Right renal pelvis (tissue), 4 donors: ENCODE measurements at places on chromosomes 13 and 19. TPM values are rescaled to one million over a fixed set of nuclear protein-coding genes. Genes with fewer than 3 reads are reported as not detected.

- no peak for DNase-seq
These were observed 191.1 kb downstream of the RGCC start for GRCh38 chr13:41648314-41648935.

DNA sequence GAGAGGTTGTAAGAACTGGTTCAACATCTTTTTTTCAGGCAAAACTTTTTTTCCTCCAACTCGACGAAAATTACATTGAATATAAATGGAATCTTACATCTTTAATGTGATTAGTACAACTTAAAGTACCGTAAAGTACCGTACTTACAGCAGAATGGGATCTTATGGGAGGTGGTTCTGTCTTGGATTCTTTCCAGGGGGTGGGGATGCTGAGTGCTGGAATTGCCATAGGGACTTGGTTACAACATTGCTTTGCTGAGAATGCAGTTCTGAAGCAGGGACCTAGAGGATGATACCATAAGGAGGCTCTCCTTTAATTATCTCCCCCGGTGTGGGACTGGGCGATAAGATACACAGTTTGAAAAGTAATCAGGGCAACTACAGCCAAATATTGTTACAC lies 186.4 kb downstream of the KLF5 start:
- DNase-seq = no peak

DNA sequence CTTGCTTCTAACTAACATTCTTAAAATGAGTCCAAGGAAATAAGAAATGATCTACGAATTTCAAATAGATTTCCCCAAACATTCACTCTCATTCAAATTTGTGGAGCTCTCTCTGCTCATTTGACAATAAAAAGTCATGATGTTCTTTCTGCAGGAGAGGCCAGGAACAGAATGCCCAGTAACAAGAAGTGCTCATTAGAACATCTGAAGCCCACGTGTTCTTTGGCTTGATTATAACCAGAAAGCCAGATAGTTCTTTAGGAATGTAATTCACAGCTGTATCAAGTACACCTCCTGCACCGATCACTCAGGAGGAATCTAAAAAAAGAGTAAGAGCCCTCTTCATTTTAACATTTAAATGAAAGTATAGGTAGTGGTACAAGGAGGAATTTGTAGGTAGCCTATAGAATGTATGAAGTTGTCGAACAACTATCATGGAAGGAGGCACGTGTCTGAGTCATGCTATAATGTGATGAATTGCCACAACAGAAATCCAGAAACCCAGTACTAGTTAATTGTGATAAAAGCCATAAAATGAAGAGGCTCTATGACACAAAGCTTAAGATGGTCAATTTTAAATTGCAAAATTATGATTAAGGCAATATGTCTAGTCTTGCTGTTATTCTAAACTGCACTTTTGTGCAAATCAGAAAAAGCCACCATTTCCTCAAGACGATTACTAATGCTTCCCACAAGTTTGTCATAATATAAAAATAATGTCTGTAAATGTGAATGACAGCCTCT lies 12.8 kb downstream of the MEDAG start:
- DNase-seq = no peak

DNA sequence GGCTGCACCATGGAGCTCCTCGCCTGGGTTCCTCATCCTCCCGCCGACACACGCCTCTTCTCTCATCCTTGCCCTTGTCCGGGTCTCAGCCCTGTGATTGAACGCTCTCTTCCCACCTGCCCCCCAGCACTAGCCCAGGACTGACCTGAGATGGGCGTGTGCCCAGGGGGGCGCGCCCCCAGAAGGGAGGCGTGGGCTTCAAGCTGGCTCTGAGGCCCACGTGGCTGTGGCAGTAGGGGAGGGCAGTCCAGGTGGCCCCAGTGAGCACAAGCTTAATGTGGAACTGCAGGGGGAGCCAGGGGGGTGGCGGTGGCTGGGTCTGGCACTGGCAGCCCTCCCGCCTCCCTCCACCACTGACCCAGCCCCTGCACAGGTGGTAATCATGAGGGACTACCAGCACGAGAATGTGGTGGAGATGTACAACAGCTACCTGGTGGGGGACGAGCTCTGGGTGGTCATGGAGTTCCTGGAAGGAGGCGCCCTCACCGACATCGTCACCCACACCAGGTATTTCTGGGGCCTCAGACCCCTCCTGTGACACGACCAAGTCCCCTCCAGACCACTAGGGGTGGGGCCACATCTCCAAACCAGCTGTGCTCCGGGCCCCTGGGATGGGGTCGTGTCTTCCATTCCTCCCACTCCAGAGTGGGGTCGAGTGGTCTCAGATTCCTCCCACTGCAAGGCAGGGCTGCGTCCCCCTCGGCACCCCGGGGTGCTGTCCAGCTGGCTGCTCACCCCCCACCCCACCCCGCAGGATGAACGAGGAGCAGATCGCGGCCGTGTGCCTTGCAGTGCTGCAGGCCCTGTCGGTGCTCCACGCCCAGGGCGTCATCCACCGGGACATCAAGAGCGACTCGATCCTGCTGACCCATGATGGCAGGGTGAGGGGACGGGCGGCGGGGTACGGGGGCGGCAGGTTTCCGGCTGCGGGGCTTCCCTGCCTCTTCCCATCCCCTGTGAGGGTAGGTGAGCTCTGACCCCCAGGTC lies 21.9 kb upstream of the NCCRP1 start:
- DNase-seq = no peak

DNA sequence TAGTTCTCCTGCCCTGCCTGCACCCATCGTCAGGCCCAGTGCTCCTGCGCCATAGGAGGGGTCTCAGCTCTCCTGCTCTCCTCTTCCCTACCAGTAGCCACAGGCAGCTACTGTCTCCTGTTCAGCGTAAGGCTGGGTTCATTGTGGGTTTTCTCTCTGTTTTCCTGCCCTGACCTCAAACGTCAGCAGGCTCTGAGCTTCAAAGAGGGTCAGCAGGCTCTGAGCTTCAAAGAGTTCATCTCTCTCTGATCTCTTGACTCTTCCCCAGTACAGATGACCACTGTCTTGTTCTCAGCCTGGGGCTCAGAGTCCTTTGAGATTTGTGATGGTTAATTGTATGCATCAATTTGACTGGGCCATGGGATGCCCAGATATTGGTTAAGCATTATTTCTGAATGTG lies 4.6 kb upstream of the CPB2 start:
- no peak for DNase-seq

GRCh38 chr13:41652735-41653361 lies 195.5 kb downstream of the RGCC start:
- DNase-seq = no peak

- DNase-seq = no peak
These were observed 405 bp downstream of the ZNF446 start for GRCh38 chr19:58476498-58477015.

- no peak for DNase-seq
These were observed 140.9 kb upstream of the UBL3 start for GRCh38 chr13:29991343-29991742.

DNA sequence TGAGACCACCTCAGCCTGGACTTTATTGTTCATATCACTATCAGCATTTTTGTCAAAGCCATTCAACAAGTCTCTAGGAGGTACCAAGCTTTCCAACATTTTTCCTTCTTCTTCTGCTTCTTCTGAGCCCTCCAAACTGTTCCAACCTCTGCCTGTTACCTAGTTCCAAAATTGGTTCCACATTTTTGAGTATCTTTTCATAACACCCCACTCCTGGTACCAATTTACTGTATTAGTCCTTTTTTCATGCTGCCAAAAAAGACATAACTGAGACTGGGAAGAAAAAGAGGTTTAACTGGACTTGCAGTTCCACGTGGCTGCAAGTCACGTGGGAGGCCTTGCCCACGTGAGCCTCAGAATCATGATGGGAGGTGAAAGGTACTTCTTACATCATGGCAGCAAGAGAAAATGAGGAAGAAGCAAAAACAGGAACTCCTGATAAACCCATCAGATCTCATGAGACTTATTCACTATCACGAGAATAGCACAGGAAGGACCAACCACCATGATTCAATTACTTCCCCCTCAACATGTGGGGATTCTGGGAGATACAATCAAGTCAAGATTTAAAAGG lies 215.1 kb downstream of the PCDH17 start:
- no peak for DNase-seq

GRCh38 chr13:72643311-72643989 lies 84.0 kb downstream of the MZT1 start:
- DNase-seq = no peak

DNA sequence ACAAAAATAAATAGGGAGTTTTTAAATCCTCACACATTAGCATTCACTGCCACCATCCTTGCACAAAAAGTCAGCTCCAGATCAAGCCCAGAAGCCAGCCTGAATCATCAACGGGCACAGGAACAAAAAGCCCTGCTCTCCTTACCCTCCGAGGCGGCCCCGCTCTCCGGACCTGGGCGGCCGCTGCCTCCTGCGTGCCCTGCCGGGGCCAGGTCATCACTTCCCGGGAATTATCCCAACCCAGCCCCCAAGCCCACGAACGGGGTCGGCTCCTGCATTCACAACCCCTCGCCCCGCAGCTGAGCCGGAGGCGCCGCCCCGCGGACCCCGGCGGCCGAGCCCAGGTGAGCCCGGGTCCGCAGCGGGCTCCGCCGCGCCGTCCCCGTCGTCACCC lies 754 bp downstream of the DNAJB1 start:
- DNase-seq = no peak

DNA sequence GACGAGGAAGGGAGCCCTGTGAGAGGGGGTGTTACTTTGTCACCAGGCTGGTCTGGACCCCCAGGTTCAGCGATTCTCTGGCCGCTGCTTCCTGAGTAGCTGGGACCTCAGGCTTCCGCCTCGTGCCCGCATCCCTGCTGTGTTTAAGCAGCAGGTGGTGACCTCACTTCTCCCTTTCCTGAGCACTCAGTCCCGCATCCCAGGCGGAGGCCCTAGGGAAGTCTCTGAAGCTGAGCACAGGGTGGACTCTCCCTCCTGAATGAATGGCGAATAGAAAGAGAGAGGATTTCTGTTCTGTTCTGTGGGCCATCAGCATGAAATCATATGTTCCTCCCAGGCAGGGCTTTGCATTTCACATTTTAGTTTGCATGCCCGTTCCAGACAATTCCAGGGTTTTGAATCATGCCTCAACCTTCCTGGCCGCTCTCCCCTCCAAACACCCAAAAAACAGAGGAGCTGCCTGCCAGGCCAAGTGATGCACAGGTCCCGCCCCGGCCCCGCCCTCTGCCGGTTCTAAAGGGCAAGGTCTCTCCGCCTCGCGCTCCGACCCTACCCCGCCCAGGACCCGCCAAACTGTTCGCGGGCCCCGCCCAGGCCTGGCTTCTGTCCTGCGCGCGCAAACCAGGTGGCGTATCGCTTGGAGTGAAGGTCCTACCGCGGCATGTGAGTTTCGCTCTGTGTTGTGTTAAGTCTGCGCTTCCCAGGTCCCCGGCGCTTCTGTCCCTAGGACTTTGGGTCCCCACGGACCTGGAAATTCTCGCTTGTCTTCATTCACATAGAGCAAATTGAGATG lies 35.1 kb upstream of the ZNF808 start:
- DNase-seq = peak; percentile 8

- no peak for DNase-seq
These were observed 6.1 kb downstream of the LGALS14 start for GRCh38 chr19:39710333-39710890.

DNA sequence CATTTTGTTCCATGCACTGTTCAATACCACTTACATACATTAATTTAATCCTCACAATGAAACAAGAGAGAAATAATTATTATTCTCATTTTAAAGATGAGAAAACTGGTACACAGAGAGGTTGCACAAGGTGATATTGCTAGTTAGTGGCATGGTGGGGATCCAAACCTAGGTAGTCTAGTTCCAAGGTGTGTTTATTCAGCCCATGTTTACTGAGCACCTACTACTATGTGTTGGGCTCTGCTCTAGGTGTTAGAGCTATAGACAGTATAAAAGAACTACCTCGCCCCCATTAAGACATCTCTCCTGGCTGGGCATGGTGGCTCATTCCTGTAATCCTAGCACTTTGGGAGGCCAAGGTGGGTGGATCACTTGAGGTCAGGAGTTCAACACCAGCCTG lies 3.2 kb upstream of the PMIS2 start:
- no peak for DNase-seq

GRCh38 chr13:76414320-76414719 lies 471.9 kb downstream of the KCTD12 start:
- no peak for DNase-seq

- DNase-seq = no peak
These were observed 6.9 kb upstream of the ATF5 start for GRCh38 chr19:49921871-49922795.

DNA sequence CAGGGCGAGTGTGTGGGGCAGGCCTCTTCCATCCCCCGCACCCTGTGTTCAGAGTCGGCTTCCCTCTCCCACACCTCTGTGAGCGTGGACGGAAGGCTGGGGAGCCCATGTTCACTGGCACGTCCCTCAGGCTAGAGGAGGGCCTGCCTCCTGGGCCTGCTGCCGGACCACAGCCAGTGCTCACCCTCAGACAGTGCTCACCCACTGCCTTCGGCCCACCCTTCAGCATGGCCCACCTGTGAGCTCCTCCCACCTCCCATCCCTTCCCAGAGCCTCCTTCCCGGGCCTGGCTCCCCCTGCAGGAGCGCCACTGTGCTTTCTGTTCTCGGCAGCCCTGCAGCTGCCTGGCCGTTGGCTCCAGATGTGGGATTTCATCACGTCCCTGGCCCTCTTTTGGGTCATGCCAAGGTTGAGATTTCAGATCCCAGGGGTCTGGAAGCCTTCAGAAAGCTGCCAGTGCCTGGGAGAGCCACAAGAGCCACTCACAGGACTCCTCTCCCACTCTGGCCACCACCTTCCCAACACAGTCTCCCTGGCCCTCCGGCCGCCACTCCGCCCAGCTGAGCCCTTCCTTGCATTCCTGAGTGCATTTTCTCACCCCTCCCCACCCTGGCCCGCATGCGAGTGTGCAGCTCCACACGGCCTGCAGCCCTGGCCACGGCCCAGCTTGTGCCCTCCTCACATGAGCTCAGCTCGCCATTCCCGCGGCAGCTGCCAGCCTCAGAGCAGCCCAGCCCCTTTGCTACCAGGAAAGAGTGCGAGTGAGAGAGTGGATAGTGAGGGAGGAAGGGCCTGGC lies 25.3 kb downstream of the CAPN12 start:
- no peak for DNase-seq

- no peak for DNase-seq
These were observed 500.1 kb upstream of the HTR2A start for GRCh38 chr13:47396915-47397314.

Gene CCDC169
- 4.2 TPM for polyA plus RNA-seq

Gene ELSPBP1
- 0.39 TPM for polyA plus RNA-seq

Gene KPTN
- polyA plus RNA-seq = 10.9 TPM

Gene ZNF836
- 16.7 TPM for polyA plus RNA-seq

Gene NCAN
- polyA plus RNA-seq = 0.14 TPM

Gene GPR4
- polyA plus RNA-seq = 6.0 TPM

Gene LMTK3
- 1.7 TPM for polyA plus RNA-seq

Gene DACH1
- polyA plus RNA-seq = 136 TPM
